T-cell (primary cell): ENCODE measurements at places on chromosomes 13 and 19.

GRCh38 chr19:38209152-38209551 is 14.9 kb downstream of the DPF1 start:
- no peak for DNase-seq

DNA sequence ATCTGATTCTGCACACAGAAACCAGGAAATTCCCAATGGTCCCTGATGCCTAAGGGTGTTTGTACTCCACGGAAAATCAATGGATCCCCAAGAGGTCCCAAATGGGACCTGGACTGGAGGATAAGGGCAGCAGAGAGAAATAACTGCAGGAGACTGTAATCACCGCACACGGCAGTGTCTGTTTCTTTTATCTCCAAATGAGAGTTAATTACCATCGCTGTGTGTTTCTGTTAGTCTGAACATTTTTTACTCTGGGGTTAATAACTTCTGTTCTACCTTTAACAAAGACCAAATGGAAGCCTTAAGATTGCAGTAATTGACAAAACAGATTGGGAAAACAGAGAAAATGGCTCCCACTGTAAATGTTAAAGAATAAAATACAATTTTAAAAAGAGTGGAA is 320.9 kb downstream of the DCLK1 start:
- no peak for DNase-seq

GRCh38 chr19:2039959-2040646 is 10.9 kb downstream of the MKNK2 start:
- no peak for DNase-seq

DNA sequence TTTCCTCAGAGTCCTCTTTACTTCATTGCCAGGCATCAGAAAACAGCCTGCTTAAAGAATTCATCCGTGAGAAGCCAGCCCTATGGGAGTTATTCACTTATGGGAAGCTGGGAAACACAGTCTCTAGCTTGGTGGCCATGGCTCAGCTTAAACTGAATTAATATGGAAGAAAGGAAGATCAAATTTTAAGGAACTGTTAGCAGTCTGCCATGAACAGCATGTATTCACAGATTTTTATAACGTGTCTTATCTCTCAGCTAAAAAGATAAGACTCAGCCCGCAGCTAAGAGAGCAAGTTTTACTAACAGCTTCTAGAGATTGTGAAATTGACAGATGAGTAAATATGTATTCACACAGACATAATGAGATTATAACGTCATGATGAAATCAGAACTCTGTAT is 253.7 kb upstream of the RXFP2 start:
- DNase-seq, result no peak

DNA sequence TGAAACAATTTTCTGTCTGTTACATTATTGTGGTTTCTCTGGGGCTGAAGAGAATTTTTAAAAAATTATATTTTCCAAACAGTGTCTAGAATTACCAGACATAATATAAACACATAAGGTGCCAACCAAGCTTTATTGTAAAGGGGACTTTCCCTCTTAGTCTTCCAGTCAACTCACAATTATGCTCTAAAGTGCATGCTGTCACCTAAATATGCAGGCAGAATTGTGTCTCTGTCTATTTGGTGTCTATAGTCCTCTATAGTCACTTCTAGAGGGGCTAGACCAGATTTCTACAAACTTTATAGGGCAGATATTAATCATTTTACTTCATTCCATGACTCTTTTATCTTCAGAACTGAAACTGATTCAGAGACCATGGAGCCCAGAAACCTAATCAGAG is 12.8 kb downstream of the ZNF254 start:
- no peak for DNase-seq

DNA sequence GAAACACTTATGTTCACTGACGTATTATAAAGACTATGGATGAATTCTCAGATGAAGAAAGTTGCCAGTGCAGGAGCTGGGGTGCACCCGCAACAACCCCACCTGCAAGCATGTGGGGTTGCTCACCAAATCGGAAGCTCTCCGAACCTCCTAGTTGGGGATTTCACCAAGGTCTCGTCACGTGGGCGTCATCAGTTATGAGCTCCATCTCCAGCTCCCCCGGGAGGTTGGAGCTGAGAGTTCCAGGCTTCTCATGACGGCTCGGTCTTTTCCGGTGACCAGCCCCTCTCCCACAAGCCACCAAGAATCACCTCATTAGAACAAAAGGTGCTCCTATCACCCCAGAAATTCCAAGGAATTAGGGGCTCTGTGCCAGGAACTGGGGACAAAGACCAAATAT is 46.1 kb upstream of the TUBGCP3 start:
- DNase-seq, result no peak

DNA sequence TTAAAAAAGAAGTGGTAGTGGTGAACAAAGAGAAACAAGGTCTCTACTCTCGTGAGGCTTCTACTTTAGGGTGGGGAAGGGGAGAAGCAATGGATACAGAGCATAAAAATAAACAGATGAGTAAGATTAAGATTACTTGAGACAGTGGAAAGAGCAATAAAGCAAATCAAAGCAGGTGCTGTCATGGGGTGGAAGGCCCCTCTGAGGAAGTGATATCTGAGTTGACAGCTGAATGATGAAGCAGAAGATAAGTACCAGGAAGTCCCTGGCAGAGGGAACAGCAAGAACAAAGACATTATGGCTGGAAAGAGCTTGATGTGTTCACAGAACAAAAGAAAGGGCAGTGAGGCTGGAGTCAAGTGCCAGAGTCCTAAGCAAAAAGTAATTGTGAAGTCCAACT is 221.8 kb downstream of the ENOX1 start:
- no peak for DNase-seq
